Activated CD4-positive, alpha-beta T cell treated with anti-CD3 and anti-CD28 coated beads, Interleukin-2, amount 50 U/mL, for 24 hours (primary cell): ENCODE measurements at places on chromosomes 7 and 10.

- DNase-seq = no peak
Measured at GRCh38 chr10:35574924-35575352, 30.2 kb upstream of the GJD4 start.

- no peak for DNase-seq
Measured at GRCh38 chr7:80273327-80273726, 138.7 kb downstream of the GNAI1 start.

DNA sequence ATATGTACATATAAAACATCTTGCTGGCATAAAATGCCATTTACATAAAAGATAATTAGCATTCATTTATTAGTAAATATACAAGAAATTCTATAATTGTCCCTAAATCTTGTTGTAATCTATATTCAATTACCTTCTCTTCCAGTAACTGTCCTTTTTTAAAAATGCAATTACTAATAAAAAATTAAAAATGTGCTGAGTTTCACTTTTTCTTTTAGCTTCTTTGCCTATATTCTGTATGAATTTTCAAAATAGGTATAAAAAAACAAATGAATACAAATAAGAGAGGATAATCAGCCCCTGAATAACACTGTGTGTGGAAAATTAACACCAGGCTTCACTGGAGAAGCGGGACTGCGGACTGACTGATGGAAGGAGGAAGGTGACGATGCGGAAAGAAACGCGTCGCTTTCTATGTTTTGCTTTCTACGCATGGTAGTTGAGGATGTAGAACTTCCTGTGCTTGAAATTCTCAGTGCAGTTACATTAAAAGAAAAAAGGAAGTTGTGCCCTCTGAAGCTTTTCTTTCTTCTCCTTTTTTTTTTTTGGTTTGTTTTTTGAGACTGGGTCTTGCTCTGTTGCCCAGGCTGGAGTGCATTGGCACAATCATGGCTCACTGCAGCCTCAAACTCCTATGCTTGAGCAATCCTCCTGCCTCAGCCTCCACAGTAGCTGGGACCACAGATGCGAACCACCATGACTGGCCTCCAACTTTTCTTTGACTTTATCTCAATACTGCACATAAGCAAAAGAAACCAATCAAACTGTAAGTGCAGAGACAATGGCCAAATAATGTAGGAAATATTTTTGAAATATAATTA, 7.4 kb upstream of the ZMYND11 start:
- DNase-seq = no peak

DNA sequence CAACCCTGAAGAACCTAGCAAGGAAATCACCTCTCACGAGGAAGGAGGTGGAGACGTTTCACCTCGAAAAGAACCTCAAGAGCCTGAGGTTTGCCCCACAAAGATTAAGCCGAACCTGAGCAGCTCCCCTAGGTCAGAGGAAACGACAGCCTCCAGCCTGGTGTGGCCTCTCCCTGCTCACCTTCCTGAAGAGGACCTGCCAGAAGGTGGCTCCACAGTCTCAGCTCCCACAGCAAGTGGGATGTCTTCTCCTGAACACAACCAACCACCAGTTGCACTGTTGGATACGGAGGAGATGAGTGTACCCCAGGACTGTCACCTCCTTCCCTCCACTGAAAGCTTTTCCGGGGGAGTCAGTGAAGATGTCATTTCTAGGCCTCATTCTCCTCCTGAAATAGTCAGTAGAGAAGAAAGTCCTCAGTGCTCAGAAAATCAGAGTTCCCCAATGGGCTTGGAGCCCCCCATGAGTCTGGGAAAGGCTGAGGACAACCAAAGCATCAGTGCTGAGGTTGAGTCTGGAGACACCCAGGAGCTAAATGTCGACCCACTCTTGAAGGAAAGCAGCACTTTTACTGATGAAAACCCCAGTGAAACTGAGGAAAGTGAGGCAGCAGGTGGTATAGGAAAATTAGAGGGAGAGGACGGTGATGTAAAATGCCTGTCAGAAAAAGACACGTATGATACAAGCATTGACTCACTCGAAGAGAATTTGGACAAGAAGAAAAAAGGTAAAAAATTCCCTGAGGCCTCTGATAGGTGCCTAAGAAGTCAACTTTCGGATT, 150.2 kb downstream of the LCOR start:
- DNase-seq = no peak

GRCh38 chr7:18754766-18755165, 259.2 kb downstream of the HDAC9 start:
- DNase-seq = no peak

- DNase-seq = no peak
Measured at GRCh38 chr10:22366771-22367170, 21.5 kb downstream of the SPAG6 start.

GRCh38 chr10:13416760-13417159, 68.7 kb upstream of the SEPHS1 start:
- DNase-seq = no peak

DNA sequence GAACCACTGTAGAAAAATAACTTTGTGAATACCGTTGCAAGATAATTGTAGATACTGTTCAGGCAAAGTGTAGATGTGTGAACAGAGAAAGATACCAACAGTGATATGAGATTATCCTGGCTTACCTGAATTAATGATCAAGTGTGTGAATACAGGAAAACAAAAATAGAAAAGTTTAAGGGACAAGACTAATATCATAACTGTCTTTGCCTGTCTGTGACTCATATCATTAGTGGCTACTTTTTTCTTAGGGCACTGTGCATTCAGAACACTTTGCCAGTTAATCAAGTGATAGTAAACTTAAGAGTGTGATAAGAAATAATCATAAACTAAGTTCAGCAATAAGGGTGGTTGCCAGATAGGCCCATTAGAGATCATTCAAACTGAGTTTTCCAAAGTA, 323.0 kb upstream of the LRGUK start:
- DNase-seq = no peak

- DNase-seq = peak; percentile 10
Measured at GRCh38 chr10:121696854-121697253, 98.6 kb upstream of the FGFR2 start.

- no peak for DNase-seq
Measured at GRCh38 chr10:28906934-28907333, 229.6 kb downstream of the BAMBI start.

GRCh38 chr7:5693529-5693928, 87.9 kb downstream of the RNF216 start:
- DNase-seq = no peak

- DNase-seq = no peak
Measured at GRCh38 chr7:128014811-128015210, 16.4 kb downstream of the LRRC4 start.

DNA sequence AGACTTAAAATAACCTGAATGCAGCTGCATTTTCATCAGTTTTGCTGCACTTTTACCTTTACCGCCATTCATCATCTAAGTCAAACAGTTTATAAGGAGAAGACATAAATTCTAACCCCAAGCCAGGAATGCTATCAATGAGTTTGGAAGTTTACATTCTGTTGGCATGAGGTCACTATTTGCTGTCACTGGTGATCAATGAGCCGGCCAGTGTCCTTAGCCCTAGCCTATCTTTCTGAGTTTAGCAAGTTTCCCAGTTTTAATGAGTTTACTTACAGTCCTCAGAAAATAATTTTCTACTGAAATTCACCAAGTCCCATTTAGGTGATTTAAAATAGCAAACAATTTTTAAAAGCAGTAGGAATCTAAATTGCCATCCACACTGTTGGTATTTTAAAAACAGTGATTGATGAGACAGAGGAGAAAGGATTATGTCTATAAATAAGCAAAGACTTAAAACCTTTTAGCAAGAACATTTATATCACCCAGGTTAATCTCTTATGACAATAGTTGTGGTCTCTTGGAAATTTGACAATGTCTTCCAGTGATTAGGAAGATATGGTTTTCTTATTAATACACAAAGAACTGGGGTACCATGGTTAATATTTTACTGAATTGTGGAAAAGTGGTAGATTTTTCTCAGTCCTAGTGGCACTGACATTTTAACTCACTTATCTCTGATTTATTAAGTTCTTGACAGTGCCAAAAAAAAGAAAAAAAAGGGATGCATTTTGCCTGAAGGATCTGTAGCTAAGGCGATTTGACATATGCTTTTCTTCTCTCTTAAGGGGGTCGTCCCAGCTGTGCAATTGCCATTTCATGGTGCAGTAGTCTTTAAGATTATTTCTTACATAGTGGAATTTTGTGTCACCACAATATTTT, 443.4 kb upstream of the ANKRD30A start:
- DNase-seq = no peak

DNA sequence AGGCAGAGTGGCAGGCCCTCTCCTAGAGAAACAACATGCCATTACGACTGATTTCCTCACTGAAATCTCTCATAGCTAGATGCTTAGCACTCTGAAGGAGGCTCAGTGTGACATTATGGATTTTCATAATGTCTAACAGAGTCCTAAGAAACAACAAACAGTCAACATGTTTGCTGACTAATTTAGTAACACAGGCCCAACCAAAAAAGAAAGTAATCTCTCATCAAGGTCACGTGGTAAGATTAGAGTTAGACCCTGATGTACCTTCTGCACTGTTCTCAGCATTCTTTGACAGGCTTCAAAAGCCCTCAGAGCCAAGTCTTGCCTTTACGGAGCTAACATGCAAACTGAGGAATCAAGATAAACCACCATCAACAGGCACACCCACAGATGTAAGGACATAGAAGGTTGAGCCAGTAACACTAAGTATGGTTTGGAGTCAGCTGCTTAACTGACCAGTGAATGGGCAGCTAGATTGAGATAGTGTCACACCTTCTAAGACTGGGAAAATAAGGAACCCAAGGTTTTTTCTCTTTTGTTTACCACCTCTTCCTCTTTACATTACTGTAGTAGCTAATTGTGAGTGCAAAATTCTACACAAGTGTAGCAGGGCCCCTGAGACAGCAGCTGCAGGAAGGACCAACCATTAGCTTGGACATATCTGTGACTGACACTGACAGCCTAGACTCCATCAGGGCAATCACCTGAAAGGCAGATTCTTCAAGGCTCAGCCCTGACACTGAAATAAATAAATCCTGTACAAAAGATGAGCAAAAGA, 15.3 kb upstream of the KCNIP2 start:
- no peak for DNase-seq

DNA sequence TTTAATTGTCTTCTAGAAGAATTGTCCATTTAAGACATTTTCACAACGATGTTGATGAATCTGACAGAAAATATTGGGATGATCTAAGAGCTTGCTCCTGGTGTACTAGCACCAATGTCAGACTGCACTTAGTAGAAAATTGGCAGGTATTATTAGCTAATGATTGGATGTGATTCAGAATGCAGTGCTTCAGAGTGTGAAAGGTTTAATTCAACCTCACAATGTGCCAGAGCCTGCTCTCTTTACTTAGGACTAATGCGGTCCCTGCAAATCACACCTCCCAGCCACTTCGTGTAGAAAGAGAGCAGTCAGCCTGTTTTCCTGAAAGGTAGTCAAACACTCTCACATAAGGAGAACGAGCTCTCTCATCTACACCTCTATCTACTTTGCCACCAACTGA, 197.5 kb downstream of the ZNF438 start:
- no peak for DNase-seq

DNA sequence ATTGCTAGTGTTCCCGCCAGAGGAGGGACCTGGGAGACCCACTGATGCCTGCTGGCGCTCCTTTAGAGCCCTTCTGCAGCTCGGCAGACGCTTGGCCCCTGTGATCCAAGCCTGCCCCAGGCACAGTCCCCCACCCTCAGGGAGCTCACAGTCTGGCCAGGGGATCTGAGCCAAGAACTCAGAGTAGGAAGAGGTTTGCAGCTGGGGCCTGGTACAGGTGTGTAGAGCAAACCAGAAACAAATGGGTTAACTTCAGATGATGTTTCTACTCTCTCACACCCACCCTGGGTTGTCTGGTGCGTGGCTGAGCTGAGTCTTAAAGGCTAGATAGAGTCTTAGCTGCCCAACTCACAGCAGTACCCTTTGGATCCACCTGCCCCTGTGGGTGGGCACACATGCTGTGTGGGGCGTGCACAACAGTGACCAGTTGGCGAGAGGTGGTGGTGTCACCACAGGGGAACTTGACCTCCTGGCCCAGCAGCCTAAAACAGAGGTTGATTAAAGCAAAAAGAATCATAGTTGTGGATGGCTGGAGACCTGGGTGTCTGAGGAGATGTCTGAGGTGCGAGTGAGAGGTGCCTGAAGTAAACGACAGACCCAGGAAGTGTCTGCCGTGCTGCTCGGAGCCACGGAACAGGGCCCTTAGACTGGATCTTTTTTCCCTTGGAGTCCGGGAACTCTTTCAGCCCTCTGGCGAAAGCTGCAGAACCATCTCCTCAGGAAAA, 31.2 kb upstream of the SRGN start:
- DNase-seq = no peak

DNA sequence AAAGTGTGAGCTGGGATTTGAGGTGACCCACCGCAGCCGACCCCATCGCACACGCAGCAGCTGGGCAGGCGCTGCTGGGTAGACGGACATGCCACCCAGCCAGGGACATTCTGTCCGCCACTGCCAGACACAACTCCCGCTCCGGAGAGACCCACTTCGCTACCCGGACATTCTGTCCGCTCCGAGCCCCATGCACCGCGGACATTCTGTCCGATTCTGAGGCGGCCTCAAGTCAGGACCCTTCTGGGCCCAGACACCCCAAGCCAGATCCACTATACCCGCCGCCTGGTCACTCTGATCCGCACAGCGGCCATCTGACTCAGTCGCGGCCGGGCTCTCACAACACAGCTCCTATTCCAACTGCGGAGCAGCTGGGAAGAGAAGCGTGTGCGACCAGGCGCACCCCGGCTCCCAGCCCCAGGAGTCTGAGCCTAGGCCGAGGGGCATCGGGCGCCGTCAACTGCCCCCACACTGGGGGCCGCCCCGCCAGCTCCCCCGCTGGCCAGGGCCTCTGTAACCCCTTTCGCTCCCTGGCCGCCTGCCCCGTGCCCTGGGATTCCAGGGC, 763 bp downstream of the PITX3 start:
- DNase-seq = no peak

- DNase-seq = no peak
Measured at GRCh38 chr7:75878312-75878768, 494 bp upstream of the RHBDD2 start.

DNA sequence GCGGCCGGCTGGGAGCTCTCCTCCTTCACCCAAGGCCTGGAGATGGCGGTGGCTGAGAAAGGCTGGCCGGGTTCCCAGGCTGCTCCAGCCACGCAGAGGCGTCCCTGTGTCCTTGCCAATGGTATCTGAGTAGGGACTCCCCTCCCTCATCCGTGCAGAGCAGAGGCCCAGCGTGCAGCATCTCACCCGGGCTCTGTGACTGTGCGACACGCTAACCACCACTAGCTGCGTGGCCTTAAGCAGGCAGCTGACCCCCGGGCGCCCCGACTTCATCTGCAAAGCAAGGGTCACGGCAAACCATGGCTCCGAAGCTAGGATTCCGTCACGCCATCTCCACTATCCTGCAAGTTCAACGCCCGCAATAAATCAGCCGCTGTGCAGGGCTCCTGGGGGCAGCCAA, 47.2 kb upstream of the TNRC18 start:
- DNase-seq = no peak

GRCh38 chr7:124898531-124898930, 31.1 kb downstream of the POT1 start:
- no peak for DNase-seq

- no peak for DNase-seq
Measured at GRCh38 chr7:69412331-69413146, 185.7 kb upstream of the AUTS2 start.

- no peak for DNase-seq
Measured at GRCh38 chr7:93327006-93327633, 95.0 kb downstream of the VPS50 start.

GRCh38 chr10:47396311-47396717, 12.2 kb upstream of the ZNF488 start:
- DNase-seq = no peak

- DNase-seq = no peak
Measured at GRCh38 chr10:94042001-94042833, 48.5 kb downstream of the PLCE1 start.

- no peak for DNase-seq
Measured at GRCh38 chr7:7565018-7565680, 1.5 kb upstream of the MIOS start.

- DNase-seq = no peak
Measured at GRCh38 chr7:1665549-1666316, 4.3 kb upstream of the ELFN1 start.
